ENCODE measurements at places on chromosomes 4 and X.

DNA sequence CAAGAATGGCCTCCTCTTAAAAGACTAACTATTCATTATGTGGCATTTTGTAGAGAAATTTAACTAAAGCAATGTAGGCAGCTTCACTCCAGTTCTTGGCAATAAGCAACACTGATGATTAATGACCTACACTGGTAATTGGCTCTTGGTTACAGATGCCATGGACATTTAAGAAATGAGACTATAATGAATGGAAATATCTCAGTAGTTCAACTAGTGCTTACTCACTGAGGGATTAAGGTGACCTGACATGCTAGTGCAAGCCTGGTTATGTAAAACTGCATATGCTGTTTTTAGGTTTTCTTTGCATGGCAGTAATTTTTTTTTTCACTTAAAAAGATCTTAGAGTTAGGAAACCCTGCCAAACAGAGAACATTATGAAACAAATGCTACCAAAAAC is 152.7 kb upstream of the AADAT start:
- no peak for DNase-seq

DNA sequence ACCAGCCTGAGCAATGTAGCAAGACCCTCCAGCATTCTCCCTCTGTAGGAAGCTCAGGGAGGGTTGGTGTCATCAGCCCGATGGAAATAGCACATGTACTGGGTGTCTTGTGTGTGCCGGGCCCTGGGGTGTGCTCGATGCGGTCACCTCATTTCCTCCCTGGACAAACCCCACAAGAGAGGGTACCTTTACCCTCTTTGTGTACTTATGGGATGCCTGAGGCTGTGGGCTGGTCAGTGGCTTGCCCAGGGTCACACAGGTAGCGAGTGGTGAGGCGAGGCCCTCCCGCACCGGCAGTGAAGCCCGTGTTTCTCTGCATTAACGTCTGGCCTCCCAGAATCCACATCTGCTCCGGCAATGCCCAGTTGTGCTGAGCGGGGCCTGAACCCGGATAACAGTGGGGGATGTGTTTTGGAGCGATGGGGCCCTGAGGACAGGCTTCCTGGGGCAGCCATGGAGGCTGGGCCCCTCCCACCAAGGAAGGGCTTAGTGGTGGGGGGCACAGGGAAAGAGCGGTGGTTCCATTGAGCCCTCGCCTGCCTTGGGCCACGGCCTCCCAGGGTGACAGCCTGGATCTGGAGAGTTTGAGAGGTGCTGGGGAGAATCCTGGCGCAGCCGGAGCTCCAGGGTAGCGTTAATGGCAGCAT is 8.1 kb downstream of the PSAPL1 start:
- DNase-seq: no peak

GRCh38 chr4:139315221-139315675 is 13.0 kb upstream of the NDUFC1 start:
- DNase-seq: no peak

GRCh38 chrX:476724-477075 is 90.0 kb upstream of the PPP2R3B start:
- no peak for DNase-seq

- DNase-seq: no peak
Observed at GRCh38 chr4:159366966-159367780, 264.3 kb downstream of the RAPGEF2 start.

All from right renal pelvis (tissue), 4 donors.